CD4-positive, alpha-beta T cell treated with Interleukin-6 for 4 hours (primary cell): ENCODE measurements at places on chromosomes 12 and 14.

DNA sequence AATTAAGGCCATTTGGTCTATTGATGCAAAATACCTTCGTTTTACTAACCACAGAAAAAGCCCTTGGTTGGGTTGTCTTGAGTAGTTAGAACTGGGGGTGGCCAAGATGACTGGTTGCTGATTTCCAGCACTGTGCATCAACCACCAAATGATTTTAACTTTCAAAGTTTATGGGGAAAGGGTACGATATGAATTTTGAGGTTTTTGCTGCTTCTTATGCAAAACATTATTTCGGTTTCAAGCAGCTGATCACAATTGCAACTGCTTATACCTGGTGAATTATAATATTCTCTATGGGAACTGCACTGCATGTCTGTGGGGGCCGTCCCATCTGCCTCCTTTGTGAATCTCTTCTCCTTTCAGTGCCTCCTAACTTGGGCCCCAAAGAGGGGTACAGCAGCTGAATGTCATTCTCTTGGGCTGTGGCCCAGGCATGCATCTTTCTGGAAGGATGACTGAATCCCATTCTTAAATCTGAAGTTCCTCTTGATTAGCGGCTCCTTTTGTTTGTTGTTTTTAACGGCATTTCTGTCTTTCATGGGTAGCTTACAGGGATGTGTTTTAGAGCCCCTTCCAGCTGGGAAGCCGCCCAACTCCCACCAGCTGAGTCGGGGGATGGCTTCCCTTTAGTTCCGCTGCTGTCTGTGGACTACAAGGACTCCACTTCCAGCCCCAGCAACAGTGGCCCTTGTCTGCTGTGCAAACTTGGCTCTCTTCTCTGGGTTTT lies 479.8 kb downstream of the ZFP36L1 start:
- no peak for DNase-seq

DNA sequence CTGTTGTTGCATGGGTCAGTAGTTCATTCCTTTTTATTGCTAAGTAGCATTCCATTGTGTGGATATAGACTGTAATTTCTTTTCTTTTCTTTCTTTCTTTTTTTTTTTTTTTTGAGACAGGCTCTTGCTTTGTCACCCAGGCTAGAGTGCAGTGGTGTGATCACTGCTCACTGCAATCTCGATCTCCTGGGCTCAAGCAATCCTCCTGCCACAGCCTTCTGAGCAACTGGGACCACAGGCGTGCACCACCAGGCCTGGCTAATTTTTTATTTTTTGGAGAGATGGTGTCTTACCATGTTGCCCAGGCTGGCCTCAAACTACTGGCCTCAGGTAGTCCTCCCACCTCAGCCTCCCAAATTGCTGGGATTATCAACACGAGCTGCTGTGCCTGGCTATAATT lies 5.2 kb downstream of the ATP6V0A2 start:
- DNase-seq = no peak

GRCh38 chr12:29277231-29277630 lies 103.7 kb downstream of the ERGIC2 start:
- no peak for DNase-seq

DNA sequence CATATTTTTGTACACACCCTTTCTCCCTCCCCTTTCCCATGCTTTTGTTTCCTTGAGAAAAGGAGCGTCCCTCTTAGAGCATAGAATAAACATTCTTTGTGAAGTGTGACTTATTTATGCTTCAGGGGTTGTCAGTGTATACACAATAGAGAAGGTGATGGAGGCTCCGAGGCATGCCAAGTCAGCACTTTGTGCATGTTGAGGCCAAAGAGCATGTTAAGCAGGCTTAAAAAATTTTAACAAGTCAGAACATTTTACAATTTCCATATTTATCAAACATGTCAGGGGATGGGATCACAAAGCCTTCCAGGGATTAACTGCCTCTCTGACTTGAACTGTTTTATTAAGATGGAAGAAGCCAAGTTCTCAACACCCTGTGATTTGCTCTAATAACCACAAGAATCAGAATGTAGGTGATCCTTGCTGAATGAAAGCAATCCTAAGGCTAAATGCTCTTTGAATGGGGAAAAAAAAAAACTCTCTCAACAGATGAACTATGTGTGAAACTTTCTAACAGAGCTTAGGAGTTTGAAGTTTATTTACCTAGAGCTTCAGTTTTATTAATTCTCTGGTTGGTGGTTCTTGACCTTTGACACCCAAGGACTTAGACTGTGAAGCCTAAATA lies 223.1 kb downstream of the RAD51B start:
- no peak for DNase-seq

DNA sequence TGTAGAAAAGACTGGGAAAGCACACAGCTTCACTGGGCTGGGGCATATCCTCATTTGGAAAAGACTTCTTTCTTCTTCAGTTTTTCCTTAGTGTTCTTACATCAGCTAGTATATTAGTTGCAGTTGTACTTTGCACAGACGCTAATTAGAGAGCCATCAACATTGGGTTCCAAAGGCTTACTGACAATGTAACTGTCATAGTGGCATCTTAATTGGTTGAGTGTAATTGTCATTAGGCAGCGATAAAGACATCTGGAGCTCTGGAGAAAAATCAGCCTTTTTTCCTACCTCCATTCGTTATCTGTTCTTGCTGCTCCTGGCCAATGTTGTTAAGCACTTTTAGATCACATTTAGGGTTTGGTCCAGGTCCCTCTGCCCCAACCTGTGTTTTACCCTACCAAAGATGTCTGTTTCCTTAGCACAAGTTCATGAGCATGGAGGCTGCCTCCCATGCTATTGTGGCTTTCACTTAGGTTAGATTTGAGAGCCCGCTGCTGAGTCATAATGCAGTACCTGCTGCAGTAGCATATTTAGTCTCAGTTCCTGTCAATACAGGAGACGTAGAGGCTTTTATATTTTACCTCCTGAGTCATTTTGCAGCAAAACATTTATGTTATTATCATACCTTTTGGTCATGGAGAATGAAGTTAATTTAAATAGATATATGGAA lies 49.2 kb downstream of the FBXW8 start:
- DNase-seq = peak; percentile 19

- DNase-seq = no peak
Observed at GRCh38 chr12:16027002-16027401, 115.9 kb downstream of the DERA start.

DNA sequence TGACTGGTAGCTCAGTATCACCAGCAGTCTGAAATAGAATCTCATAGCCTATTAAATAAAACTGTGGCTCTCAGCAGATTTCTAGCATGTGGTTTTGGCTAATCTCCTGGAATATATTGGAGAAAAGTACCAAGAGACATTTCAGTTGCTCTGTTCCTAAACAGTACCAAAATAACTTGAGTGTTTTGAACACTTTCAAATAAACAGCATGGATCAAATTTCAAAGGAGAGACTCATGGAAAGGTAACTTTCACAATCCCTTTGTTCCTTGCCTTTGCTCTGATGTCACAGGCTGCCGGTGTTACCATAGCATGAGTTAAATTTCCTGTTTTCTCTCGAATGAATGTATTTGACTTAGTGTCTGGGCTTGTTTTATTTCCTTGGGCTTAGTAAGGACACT lies 3.4 kb downstream of the ARG2 start:
- peak; percentile 23 for DNase-seq

DNA sequence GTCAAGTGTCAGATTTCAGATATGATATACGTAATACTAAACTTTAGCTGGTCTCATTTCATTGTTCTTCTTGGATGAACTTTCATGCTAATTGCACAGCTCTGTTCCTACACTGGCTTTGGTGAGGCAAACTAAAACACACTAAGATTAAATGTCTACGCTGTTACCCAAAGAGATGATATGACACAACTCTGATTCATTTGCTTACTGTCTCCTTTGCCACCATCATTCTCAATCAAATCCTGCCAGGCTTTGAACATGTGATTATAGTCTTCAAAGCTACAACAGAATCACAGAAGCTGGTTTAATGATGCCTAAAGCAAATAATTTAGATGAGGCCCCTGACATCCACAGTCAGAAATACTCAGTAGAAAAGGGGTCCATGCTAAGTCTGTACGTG lies 37.7 kb downstream of the MDGA2 start:
- DNase-seq = no peak

DNA sequence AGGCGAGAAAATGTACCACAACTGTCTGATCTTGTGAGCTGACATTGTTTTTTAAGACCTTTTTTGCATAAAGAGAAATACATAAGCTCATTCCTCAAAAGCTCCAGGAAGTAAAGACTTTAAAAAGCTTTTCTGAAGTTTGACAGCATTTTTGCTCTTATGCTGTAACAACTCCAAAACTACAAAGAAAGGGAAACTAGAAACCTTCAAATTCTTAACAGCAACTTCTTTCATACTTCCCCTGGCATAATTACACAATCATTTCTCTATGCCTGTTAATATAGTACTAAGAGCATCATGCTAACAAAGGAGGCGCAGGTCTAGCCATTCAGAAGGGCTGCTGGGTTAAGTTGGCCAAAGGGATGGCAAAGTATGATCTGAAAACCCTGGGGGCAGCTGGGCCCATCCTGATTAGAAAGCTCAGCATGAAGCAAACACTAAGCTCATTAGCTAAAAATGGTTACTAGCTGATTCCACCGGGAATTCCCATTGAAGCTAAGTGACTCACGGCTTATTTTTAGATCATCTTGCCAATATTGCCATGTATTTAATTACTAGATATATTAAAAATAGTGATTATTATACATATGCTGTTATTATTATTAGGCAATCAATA lies 26.1 kb upstream of the ANP32D start:
- DNase-seq = no peak

DNA sequence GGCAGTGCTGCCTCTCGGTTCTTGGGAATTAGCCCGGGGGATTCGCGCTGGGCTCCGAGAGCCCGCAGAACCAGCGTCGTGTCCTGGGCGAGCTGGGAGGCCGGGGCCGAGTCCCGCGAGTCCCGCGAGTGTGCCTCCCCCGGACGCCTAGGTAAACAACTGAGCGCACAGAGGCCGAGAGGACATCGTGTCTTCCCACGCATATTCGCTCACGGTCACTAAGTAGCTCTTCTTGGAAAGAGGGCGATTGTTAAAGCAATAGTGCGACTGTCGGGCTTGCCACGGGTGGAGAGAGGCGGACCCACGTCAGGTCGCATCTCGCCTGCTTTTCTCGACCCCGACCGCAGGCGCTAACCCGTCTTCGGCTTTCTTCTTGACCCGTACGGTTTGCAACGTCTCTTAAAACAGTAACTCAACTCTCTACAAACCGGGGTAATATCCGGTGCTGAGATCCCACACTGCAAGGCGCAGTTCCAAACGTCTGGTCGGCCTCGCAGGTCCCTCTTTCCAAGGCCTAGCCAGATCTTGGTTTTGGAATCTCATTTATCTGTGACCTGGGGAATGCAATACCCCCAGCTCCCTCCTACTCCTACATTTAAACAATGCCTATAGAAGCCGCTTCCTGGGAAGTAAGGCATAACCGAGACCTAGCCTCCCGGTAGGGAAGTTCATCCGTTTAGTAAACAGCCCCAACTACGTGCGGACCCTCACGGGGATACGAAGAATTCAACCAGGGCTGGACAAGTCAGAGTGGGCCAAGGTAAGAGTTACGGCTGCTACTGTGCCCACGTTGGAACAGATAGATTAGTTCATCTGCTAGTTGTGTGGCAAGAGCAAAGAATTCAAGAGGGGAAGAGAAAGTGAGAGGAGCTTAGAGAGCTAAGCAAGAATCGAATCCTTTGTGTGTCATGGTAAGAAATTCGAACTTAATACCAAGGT lies 736 bp upstream of the PHLDA1 start:
- peak; percentile 44 for DNase-seq

GRCh38 chr14:23751616-23752015 lies 115.5 kb downstream of the DHRS2 start:
- DNase-seq = no peak

GRCh38 chr14:68788996-68789820 lies 3.7 kb downstream of the ZFP36L1 start:
- peak; percentile 91 for DNase-seq

GRCh38 chr12:113077859-113078255 lies 21.3 kb downstream of the DTX1 start:
- DNase-seq = no peak

DNA sequence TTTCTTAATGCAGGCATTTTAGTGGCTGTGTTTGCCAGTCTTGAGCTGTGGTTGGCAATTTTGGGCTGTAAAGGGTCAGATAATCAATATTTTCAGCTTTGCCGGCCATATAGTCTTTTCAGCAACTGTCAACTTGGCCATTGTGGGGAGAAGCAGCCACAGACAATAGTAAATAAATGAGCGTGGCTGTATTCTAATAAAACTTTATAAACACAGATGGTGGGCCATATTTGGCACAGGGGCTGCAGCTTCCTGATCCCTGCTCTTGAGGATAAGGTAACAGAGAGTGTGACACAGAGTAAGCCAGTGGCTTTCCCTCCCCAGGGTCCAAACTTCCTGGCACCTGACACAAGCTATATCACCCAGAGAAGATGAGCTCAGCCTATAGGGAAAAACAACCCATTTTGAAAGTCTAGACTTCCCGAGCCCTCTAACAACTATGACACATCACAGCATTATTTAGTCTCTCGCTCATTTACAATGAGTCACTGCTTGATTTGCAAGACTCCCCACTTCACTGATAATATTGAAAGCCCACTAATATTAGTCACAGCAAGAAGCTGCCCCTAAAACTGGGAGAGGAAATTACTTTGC lies 163.1 kb upstream of the TMPO start:
- DNase-seq = no peak

DNA sequence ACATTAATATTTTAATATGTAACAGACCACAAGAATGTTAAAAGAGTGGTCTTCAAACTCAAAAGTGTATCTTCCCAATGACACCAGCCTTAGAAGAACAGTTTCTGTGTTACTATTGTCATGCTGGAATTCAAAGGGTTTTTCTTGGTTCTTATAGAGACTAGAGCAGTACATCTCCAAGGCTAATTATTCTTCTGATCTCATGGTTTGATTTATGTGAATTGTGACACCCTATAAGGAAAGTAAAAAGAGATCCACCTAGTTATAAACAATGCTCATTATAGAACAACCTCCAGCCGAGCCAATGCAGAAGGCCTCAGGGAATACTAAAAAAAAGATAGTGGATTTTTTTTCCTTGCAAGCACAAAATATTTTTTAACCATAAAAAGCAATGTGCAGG lies 65.5 kb downstream of the PTPRO start:
- DNase-seq = no peak

DNA sequence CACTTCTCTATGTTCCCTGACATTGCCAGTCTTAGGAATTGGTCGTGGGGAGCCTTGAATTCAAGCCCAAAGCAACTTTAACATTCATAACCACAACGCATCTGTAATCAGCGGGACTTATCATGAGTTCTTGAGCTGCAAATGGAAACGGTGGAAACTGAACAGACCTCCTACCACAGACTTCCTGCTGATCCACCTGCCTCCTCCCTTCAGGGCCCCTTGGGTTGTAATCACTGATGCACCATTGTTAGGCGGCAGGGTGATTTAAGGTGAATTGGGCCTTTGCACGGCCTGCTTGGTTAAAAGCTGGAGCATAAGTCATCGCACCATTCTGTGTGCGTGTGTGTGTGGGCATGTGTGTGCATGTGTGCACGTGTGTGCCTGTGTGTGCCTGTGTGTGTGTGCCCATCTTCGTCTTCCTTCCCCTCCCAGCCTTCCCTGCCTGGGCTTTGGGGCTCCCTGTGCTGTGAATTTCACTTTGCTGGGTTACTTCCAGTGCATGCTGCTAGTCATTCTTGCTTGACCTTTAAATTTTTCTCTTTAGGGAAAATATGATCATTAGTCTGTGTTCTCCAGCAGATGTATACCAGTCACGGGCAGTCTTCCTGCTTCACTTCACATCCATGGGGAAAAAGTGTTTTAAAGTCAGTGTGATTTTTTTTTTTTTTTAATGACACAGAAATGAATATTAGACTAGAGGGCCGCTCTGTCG lies 29.1 kb downstream of the CHST11 start:
- DNase-seq = peak; percentile 72
